Lung (tissue), 17 donors: ENCODE measurements at places on chromosomes 2 and 18.

- DNase-seq = no peak
These were observed 107.6 kb upstream of the OSR1 start for GRCh38 chr2:19465978-19466377.

- no peak for DNase-seq
These were observed 669.7 kb downstream of the TDRD15 start for GRCh38 chr2:21793461-21793860.

DNA sequence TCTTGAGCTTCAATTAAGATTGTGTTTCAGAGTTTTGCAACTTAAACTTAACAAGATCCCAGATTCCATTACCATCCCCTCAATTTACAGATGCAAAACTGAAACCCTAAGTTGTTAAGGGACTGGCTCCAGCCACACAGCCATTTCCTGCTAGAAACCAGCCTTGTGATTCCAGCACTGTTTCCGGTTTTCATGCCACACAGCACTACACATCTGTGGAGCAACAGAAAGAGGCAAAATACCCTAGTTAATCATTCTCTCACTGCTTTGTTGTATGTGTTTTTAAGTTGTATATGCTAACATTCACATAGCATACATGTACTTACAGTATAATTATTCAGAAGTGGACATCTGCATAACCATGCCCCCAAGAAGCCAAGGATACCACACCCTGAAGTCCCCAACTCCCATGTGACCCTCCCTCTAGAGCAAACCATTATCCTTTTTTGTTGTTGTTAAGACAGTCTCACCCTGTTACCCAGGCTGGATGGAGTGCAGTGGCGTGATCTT is 87.4 kb downstream of the MYO5B start:
- DNase-seq = no peak

DNA sequence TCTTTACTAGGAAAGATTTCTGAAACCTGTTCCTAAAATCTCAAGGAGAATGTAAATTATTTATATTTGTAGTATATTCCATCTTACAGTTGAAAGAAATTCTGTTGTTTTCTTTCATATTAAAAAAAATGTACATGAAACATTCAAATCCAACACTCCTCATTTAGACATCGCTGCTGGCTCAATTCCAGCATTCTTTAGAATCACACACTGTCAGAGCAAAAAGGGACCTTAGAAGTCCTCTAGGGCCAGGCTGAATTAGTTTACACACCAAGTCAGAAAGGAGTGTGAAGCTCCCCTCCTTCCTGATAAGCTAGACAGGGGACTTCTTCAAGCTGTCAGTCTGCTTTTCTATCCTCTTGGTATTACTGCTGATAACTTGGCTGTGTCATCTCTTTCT is 158.6 kb upstream of the LTBP1 start:
- peak; percentile 26 for DNase-seq

GRCh38 chr2:2577407-2577831 is 246.3 kb upstream of the MYT1L start:
- no peak for DNase-seq

GRCh38 chr2:70523996-70524965 is 29.3 kb downstream of the TGFA start:
- peak; percentile 30 for DNase-seq

- DNase-seq = peak; percentile 37
These were observed 54.9 kb upstream of the MAP2 start for GRCh38 chr2:209368914-209369313.

- no peak for DNase-seq
These were observed 67.2 kb downstream of the KCTD1 start for GRCh38 chr18:26480897-26481795.

- no peak for DNase-seq
These were observed 221.9 kb downstream of the DYM start for GRCh38 chr18:49238433-49239042.

DNA sequence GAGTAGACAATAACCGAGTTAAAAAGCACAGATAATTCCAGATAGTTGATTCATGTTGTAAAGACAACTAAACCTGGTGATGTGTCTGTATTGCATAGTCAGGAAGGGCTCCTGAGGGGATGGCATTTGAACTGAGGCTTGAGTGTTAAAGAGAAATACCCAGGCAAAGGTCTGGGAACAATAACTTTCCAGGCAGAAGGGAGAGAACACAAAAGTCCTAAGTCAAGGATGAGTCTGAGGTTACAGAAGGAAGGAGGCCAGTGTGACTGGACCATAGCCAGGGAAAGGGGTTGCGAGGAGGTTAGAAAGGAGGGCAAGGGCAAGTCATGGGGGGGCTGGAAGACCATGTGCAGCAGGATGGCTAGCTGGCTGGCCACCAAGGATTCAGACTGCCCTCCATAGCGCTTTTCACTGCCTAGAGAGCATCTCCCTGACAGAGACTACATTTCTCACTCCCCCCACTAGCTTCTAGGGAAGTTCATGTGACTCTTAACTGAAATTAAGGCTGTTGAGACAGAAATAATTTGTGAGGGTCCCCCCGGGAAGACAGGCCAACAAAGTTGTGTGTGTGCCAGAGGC is 135.5 kb upstream of the CREB1 start:
- DNase-seq = no peak
